ENCODE measurements at places on chromosomes 5 and 9.

GRCh38 chr5:142056816-142057696 is 44.2 kb upstream of the GNPDA1 start:
- no peak for DNase-seq

GRCh38 chr5:63563008-63563917 is 399.0 kb downstream of the HTR1A start:
- DNase-seq = no peak

DNA sequence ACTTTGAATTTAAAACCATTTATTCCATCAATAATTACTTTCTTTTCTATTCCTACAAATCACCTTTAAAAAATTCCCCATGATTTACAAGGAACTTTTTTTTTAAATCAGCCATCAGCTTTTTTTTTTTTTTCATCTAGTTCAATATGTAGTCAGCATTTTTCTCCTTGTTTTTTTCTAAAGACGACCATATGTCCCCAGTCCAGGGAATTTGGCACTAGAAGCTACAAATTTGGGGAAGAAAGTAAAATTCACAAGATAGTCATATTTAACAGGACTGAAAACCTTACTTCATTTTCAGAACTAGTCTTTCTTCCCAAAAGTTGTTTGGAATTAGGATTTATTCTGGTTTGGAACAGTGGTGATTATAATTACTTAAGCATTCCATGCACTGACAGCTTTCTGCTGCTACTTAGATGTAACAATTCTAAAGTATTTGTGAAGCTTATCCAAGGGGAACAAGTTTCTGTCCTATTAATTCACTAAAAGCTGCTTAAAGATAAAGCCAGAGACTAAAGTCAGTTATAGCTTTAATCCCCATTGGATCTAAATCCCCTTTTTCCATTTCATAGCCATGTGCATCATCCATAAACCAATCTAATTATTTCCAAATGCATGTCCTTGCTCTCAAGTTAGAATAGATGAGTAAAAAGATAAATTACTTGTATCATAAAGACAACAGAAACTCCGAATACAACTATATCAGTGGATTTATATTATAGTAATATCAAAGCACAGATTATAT is 7.4 kb upstream of the SNCAIP start:
- no peak for DNase-seq

- DNase-seq = no peak
These were observed 60.0 kb downstream of the TMOD1 start for GRCh38 chr9:97561501-97561900.

DNA sequence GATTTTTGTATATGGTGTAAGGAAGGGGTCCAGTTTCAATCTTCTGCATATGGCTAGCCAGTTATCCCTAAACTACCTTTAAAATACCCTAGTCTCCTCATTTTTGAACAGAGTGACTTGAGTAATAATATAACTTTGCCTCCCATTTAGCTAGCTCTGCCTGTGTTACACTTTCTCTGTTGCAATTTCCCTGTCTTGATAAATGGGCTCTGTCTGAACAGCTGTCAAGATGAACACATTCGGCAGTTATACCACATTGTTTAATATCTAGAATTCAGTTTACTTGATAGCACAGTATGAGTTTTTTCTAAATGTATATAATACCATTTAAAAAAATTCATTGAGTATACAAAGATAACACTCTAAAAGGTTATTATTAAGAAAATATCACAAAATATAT is 562.9 kb upstream of the FTMT start:
- DNase-seq = no peak

GRCh38 chr5:177311392-177311722 is 341 bp downstream of the MXD3 start:
- DNase-seq = no peak

GRCh38 chr9:95506428-95506677 is 10.4 kb downstream of the PTCH1 start:
- no peak for DNase-seq

- no peak for DNase-seq
These were observed 761 bp downstream of the IL17B start for GRCh38 chr5:149378241-149378820.

DNA sequence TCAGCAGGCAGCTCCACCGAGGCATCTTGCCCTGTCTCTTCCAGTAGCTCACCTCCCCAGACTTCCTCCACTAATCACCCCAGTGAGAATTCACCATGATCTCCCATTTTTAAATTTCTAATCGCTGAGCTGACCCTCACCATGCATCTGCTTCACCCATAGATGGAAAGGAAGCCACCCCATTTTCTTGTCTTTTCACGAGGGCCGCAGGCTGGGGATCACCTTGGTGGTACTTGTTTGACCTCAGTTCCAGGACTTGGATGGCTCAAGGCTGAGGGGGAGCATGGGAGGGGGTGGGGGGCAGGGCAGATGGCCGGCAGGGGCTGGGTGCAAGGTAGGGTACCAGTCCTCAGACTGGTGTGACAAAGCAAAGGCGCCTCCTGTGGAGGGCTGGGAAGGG is 3.6 kb downstream of the PROP1 start:
- no peak for DNase-seq

DNA sequence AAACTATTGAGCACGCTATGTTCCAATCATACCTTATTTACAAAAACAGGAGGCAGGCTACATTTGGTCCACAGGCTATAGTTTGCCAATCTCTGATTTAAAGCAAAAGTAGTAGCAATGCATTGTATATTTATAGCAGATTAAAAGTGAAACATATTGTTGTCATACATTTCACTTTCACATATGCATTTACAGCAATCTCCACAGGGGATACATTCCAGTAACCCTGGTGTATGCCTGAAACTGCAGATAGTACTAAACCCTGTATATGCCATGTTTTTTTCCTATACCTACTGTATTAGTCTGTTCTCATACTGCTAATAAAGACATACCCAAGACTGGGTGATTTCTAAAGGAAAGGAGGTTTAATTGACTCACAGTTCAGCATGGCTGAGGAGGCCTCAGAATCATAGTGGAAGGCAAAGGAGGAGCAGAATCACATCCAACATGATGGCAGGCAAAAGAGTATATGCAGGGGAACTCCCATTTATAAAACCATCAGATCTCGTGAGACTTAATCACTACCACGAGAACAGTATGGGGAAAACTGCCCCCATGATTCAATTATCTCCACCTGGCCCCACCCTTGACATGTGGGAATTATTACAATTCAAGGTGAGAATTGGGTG is 5.9 kb upstream of the CSF1R start:
- no peak for DNase-seq

All from stimulated activated CD4-positive, alpha-beta T cell treated with anti-CD3 and anti-CD28 coated beads, Interleukin-15, amount 100 ng/mL, for 24 hours (primary cell).